ENCODE measurements at places on chromosomes 11 and 22.

- no peak for DNase-seq
Measured at GRCh38 chr11:14972581-14973495, 687 bp upstream of the CALCA start.

DNA sequence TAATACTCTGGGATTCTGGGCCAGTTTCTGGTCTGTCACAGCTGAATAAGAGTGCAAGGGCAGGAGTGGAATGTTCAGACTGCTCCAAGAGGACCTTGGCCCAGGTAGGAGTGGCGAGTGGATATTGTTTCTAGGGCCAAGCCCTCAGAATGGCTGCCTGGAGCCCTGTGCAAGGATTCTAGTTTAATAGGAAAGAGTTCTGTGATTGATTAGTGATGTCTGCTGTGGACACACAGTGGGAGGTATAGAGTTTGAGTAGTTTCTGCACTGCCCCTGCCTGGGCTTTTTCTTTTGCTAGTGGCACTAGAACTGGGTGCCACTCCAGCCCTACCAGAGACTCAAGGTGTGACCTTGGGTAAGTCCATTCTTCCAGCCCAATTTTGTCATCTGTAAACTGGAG is 9.7 kb upstream of the MPPED1 start:
- DNase-seq: no peak

GRCh38 chr11:93160156-93160555 is 37.6 kb downstream of the SLC36A4 start:
- no peak for DNase-seq

DNA sequence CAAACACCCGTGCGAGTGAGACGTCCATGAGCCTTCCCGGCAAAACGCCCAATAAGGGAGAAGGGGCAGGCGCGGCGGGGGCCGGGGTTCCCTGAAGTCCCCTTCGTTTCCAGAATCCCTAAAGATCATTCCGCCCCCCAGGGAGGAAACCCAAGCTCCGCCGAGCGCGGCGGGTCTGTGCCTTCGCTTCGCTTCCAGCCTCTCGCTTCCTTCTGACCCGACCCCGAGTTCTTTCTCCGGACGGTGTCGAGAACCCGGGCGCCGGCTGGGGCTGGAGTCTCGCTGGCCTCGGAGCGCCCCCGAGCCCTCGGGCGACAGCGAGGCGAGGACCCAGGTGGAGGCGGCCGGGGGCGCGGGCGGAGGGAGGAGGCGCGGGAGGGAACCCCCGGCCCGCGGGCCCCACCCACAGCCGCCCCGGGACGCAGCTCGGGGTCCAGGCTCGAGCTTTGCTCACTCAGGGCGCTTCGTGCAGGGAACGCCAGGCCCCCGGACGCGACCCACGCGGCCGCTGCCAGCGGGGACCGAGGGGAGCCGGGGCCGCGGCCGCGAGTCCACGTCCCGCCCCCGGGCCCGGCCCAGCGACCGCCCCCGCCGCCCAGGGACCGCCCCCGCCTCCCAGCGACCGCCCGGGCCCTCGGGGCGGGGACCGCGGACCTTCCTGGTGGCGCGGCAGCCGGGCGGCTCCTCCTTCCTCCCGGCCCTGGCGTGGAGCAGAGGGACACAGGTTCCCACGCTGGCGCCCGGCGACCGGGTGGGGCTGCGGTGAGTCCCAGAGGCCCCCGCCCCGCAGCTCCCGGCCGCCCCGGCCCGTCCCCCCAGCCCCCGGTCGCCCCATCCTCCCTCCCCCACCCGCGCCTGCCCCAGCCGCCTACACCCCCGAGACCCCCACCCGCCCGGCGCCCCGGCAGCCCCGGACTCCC is at the start of gene PGGHG:
TSS of gene PGGHG (plus strand) at position 649 of the 920 bp plus-strand sequence. CDS start 691 bp downstream, outside the sequence.
- no peak for DNase-seq

- no peak for DNase-seq
Measured at GRCh38 chr11:119368121-119369034, 13.1 kb downstream of the USP2 start.

GRCh38 chr22:31943978-31944699 is at the start of gene YWHAH:
TSS of gene YWHAH (plus strand) at chr22:31944535. CDS start at chr22:31944734, 199 bp downstream.
- peak; percentile 85 for DNase-seq

DNA sequence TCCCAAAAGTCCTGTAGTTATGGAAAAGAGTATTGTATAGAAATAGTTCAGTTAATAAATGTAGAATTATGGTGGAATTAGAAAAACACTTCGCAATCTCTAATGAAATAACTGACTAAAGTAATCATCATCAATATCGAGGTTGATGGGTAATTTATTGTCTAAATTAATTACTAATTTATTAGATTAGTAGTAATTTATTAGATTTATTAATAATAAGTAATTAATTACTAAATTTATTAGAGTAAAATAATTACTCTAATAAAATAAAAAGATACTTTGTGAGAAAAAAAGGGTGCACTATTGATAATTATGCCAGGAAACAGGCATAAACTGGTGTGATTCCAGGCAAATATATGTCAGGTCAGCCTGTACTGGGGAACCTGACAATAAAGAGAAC is 455.6 kb downstream of the AASDHPPT start:
- no peak for DNase-seq

- no peak for DNase-seq
Measured at GRCh38 chr11:110857892-110858546, 145.8 kb upstream of the ARHGAP20 start.

DNA sequence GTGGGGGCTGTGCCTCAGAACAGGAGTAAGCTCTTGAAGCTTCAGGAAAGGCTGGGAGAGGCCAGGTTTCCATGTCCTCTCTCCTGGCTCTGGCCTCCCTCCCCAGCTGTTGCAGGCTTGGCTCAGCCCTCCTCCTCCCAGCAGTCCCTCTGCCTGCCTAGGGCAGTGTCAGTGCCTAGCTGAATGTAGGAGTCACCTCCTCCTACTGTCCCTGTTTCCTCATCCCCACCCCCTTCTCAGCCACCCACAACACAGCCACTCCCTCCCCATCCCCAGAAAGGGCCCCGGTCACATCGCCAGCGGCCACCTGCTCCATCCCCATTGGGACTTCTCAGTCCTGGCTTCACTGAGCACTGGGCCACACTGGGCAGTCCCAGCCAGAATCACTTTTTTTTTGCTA is 2.9 kb upstream of the FBLN1 start:
- no peak for DNase-seq

- no peak for DNase-seq
Measured at GRCh38 chr22:50640857-50641647, 13.1 kb upstream of the ARSA start.

- no peak for DNase-seq
Measured at GRCh38 chr11:40140560-40140959, 1318.9 kb downstream of the LRRC4C start.

- DNase-seq: no peak
Measured at GRCh38 chr11:126404367-126404766, 48.9 kb downstream of the ST3GAL4 start.

GRCh38 chr11:97610854-97611253 is 1221.0 kb downstream of the JRKL start:
- DNase-seq: no peak

GRCh38 chr11:101498891-101499290 is 84.9 kb downstream of the TRPC6 start:
- DNase-seq: no peak

DNA sequence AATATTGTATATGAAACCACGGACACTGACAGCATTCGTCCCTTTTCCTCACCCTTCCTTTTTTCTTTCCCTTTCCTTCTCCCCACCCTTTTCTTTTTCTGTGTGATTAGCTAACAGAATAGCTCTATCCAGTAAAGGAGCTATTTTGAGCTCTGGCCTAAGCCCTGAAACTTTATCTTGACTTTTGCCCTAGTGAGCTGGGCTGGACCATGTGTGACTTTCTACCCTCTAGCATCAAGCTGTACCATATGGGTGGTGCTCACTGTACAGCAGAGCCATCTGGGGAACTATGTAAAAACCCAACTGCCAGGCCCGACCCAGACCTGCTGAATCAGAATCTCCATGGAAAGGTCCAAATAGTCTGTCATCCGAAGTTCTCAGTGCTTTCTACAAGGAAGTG is 21.9 kb upstream of the PANX1 start:
- DNase-seq: no peak

DNA sequence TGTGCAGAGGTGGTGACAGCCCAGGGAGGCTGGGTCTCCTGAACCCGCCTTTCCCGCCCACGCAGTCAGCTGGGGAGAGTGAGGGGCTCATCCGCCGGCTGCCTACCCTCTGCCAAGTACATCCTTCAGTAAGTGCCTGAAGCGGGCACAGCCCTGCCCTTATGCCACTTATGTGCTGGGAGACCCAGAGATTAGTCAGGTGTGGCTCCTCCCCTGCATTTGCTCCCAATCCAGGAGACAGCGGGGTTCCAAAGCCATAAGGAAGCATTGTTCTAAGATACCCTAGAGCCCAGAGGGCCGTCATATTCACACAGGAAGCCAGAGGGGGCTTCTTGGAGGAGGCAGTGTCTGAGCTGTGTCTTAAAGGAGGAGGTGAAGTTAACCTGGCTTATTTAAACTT is 5.8 kb upstream of the PPP6R3 start:
- no peak for DNase-seq

DNA sequence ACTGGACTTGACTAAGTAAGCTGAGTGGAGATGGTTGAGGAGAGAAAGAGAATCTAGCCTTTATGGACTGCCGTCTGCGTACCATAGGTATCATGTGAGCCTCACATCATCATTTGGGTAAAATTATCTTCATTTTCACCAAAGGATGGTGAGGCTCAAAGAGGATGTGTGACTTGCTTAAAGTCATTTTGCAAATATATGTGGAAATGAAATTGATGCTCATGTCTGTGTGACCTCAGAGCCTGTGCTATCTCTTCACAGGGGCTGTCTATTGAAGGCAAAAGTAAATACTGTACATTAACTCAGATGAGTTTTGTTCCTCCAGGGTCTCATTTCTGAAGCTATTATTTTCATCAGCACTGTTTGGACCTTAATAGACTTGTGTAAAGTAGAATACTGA is 83.3 kb upstream of the ALKBH3 start:
- DNase-seq: no peak

GRCh38 chr11:45390407-45390806 is 104.3 kb upstream of the SYT13 start:
- no peak for DNase-seq

DNA sequence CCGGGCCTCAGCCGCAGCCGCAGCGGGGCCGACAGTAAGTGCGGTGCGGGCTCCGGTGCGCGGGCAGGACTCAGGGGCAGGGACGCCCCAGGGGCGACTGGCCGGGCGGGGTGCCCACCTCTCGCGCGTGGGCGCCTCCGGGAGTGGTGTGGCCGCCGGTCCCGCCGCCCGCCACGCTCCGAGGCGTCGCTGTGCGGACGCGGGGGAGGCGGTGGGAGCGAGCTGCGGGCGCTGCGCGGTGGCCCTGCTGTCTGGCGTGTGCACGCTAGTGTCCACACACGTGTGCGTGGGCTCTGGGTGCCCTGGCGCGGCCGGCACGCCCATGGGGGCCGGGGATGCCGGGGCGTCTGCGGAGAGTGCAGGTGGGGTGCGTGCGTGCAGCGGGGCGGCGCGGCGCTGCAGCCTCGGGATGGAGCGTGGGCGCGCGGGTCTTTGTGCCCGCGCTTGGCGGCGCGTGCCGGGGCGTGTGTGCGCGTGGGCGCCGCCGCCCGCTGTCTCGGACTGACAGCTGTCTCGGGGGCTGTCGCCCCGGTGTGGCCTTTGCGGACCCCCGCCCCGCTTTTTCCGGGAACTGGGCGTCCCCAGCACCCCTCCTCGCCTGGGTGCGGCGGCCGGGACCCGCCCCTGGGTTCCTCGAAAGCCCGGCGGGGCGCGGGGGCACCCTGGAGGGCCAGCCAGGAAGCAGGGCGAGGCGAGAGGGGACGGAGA is 804 bp downstream of the KCNK4 start:
- peak; percentile 33 for DNase-seq

DNA sequence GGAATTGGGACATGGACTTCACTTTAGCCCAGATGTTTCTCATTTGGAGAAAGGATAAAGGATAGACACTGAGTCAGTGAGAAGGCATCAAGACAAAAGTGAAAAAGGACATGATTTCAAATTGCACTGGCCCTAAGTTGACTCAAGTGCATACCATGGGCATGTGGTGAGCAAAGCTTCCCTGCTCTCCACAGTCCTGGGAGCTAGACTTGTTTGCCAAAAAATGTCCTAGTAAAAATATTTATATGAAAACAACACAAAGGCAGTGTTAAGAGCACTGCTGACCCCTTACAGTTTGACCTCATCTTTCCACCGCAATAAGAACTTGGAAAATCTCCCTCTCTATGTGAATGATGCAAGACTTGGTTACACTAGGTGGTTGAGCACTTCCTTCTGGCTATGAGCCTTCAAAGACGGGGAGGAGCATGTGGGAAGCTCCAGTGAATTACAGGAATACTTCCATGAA is 46.5 kb upstream of the FIBIN start:
- no peak for DNase-seq

DNA sequence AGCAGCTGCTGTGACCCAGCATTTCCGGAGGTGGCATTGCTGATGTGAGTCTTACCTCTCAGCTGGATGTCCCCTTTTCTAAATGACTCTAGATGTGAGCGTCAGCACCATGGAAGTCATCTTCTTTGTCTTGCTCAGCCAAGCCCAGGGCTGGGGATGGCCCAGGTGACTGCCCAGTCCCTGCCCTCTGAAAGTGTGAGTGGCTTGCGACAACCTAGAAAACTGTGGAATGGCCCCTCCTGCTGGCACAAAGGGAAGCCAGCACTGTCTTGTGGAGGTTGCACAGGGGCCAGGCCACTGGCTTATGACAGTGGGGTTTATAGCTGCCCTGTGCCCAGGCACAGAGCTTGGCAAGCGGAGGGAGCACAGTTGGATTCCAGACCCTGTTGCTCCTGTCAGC is 6.2 kb downstream of the TUB start:
- DNase-seq: no peak

GRCh38 chr11:69841170-69841858 is 22.1 kb upstream of the FGF3 start:
- no peak for DNase-seq

DNA sequence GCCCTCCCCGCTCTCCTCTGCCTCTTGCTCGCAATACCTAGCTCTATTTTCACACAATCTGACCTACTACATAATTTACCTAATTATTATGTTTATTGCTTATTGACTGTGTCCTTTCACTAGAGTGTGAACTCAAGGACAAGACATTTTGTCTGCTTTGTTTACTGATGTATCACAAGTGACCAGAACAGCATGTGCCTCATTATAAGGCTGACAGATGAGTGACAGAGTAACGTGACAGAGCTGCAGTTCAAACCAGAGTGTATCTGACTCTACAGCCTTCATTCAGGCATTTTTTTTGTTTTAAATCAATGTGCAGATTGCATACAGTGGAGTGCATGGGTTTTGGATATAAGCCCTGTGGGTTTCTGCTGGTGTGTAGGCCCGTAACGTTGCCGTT is 82.0 kb upstream of the RAB1B start:
- DNase-seq: no peak

- no peak for DNase-seq
Measured at GRCh38 chr11:77244277-77245027, 57.0 kb downstream of the GDPD4 start.

Data from stimulated activated CD8-positive, alpha-beta memory T cell treated with anti-CD3 and anti-CD28 coated beads, Interleukin-7, amount 100 ng/mL, for 4 hours (primary cell).